ENCODE measurements at places on chromosomes 12 and 14.

DNA sequence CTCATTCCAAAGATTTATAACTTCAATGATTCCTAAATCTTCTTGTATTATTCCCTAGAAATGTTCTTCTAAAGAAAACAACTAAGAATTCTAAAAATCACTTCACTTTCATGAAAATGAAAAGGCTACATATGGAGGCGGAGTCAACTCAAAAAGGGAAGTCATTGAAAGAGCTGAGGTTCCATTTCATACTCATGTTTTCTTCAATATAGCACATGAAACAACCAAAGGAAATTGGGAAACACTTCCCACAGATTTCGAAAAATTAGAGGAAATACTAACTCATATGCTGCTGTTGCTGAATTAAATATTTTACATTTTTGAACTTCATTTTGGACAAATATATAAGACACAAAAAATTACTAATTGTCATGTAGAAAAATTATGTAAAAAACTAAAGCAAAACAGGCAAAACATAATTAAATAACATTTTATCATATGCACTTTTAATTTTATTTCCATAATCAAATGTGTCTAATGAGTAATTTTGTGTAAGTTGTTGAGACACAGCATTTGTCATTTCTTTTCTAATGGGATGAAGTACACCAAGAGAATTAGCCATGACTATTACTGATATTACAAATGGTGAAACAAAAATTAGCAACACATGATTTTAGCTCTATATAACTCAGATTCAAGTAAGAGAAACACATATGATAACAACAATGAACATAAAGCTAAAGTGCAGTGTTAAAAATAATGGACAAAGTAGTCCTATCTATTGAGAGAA lies at the start of gene CD163:
Gene CD163, minus strand, starts transcription at position 92 of the 730 bp plus-strand sequence. Its CDS starts 87 bp downstream, at position 5.
- no peak for DNase-seq

DNA sequence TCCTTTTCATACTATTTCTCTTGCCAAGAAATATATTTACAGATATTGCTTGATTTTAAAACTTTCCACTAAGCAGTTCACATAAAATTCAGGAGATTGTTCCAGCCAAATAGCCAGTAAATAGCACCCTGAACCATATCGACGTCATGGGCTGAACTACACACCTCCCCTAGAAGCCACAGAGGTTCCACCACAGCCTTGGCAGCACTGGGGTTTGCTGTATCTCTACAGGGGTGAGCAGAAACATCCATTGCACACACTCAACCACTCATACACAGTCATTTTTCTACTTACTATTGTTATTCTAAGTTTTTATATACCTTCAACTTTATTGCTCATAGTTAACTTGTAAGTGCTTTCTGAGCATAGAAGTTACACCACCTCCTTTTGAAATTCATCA lies 8.1 kb upstream of the EIF2S3B start:
- no peak for DNase-seq

- DNase-seq, result no peak
Measured at GRCh38 chr14:30541318-30541717, 17.6 kb upstream of the G2E3 start.

- no peak for DNase-seq
Measured at GRCh38 chr14:24817212-24818057, 183.4 kb upstream of the GZMB start.

DNA sequence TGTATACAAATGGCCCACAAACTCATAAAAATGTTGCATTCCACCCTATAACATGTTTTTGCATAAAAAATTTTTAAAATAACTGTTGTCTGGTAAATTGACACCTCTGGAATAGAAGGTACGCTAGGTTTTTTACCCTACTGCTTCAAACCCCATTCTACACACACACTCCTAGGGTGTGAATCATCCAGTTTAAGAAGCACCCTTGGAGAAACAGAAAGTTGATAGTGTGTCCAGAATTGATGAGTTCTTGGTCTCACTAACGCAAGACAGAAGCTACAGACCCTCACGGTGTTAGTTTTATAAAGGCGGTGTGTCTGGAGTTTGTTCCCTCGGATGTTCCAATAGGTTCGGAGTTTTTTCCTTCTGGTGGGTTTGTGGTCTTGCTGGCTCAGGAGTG lies 158.5 kb downstream of the KLRB1 start:
- no peak for DNase-seq

DNA sequence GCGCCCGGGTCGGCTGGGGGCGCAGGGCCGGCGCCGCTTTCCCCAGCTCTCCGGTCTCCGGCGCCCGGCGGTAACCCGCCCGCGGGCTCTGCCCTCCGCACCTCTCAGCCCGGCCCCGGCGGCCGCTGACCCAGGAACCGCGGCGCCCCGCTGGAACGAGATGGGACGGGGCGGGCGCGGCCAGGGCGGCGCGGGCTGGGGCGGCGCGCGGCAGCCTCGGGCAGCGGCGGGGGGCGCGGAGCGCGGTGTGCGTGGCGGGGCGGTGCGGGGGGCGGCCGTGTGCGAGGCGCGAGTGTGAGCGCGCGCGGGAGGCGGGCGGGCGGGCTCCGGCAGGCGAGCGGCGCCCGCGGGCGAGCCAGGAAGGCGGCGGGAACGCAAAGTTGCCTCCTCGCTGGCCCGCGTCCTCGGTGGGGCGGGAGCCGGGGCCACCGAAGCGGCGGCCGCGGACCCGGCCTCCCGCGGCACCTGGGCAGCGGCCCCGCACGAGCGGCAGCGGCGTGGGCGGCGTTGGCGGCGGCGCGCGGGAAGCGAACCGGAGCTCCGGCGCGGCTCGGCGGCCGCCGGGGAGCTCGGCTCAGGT lies 671 bp upstream of the DIO3 start:
- no peak for DNase-seq

DNA sequence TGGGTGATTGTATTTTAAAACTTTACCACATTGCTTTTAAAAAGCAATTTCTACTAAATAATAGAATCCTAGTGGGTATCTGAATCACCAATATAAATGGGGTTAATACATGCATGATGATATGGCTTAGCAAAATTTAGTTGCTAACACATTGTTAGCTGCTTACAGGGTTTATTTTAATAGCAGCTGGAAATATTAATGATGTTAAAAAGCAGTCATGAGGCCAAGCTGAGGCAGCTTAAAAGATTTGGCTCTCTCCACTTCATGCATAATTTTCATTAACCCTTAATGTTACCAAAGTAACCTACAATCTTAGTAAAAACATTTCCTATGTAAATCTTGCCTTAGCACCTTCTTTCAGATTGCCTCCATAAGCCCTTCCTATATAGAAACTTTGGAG lies 49.2 kb upstream of the CNOT2 start:
- DNase-seq, result no peak

GRCh38 chr14:77301103-77301502 lies 19.6 kb downstream of the POMT2 start:
- peak; percentile 13 for DNase-seq

DNA sequence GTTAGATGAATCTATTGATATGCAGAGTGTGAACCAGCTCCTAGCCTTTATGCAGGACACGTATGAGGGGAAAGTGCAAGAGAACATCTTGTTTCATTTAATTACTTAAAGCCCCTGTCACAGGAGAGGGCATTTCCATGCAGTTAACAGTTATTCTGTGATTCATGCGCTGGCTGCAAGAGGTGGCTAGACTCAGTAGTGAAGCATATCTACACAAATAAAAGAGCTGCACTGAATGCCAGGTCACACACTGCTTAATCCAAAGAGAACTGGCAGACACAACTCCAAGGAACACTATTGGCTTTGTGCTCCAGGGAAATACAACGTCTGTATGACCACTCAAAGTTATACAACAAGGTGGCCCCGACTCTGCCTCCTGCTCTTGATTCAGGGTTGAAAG lies 394.1 kb downstream of the C12orf75 start:
- no peak for DNase-seq

DNA sequence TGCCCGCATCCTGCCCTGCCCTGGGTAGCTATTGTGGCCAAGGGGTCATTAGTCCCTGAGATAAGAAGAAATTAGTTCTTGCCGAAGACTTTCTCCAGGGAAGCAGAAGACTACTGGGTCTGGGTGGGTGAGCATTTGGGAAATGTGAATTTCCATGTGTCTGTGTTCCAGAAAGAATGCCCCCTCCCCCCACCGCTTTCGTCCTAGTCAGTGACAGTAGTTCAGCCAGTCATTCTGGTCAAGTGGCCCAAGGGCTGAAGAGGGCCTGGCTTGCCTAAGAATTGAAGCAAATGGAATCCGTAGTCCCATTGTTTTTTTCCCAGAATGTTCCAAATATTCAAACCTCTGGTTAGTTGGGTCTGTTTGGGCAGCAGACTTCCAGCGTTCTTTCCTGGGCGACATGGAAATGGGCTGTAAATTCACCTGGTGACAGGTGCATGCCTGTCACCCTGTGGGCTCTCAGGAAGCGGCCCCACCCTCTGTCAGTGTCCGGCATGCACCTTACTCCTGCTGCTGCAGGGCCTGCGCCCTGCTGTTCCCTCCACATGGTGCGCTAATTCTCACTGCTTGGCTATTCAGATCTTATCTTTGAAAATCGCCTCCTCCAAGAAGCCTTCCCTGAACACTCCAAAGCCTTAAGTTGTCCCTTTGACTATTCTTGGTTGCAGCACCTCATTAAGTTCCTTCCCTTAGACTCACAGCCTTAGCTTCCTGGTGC lies 1.4 kb upstream of the RFLNA start:
- no peak for DNase-seq

GRCh38 chr14:77498120-77498979 lies at the start of gene ISM2:
ISM2 (minus strand) TSS chr14:77498816; CDS start chr14:77498793, 23 bp downstream.
- DNase-seq, result no peak

DNA sequence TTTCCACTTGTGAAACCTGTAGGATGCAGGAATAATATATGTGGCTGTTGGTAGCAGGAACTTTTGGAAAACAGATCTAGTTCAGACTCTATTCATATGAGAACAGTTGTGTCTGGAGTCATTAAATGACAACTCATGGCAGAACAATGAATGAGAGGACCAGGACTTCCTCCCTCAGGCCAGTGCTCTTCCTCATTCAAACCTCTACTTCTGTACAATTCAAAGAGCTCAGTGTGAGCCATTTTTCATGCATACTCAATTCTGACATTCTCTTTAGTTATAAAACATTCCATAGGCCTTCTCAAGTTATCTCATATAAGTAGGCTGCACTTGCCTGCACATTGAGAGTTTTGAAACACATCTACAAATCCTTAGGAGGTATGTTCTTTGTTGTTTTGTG lies 1526.6 kb upstream of the FLRT2 start:
- no peak for DNase-seq

DNA sequence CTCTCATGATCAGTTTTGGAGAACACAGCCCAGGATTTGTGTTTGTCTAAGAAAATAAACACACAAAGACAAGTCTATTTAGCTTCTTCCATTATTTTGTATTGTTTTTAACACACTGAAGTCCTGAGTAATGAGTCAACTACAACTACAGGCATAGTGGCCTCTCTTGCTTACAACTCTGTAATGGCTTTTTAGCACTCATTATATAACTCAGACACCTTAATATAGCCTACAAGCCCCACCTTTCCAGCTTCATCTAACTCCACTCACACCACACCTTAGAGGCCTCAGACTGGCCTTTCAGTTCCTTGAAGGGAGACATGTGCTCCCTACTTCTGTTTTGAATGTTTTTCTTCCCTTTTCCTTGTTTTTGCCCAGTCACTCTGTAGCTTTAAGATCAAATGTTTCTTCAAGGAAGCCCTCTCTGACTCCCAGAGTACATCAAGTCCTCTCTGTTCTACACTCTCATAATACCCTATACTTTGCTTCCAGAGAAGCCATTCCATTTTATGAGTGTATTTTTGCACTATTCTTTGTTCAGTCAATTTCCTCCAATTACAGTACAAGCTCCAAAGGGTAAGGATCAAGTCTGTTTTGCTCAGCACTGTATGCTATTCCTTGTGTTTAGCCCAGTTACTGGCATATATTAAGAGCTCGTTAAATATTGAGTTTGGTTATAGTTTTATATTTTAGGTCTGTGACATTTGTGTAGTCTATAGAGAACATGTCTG lies 233.6 kb upstream of the ARHGAP5 start:
- no peak for DNase-seq

DNA sequence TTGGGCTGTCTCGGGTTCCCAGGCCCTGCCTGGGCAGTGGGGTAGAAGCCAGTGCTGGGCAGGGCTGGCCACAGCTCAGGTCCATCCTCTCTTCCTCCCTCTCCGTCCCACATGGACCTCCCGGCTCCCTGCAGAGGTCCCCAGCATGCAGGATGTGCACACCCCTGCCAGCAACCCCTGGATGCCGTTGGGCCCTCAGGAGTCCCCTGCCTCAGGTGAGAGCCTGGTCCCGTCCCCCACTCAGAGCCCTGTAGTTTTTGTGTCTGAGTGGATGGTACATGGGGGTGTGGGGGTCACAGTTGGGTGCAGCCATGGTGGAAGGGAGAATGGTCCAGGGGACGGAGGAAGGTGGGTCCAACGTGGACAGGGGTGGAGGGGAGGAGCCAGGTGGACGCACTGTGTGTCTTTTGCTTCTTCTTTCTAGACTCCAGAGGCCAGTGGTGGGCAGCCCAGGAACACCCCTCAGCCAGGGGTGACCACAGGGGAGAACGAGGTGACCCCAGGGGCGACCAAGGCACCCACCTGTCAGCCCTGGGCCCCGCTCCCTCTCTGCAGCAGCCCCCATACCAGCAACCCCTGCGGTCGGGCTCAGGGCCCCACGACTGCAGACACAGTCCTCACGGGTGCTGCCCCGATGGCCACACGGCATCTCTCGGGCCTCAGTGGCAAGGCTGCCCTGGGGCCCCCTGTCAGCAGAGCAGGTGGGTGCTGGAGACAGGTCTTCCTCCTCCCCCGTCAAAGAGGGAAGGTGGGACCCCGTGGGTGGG lies 21.7 kb downstream of the PAPLN start:
- no peak for DNase-seq

DNA sequence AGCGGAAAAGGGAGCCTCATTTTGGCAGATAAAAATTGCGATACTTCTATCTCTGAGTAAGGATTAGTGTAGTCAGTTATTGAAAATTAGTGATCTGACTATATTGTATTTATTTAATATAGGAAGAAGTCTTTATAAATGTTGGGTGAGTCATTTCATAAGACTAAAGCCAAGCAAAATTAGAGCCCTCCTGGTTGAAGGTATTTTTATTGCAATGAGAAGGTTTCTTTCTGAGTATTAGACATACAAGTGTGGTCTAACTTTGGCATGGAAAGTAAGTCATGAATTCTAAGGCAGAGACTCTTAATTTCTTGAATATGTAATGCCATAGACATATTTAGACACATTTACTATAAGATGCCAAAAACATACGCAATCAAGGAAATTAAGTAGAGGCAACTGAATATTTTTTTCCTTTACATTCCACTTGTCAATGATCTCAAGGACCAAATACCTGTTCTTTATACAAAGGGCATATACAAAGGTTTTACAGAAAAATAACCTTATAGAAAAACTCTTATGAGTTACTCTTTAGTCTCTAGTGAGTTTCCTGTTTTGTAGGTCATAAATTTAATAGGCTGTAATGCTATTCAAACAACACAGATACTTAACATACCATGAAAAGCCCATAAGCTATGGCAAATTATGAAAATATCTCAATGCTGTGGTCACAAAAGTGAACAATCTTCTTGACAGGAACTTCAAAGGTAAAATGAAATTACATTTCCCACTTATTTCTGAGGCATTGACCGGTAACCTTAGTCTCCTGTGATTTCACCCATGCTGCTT lies 156.6 kb upstream of the BTG1 start:
- DNase-seq, result no peak
